ENCODE measurements at places on chromosomes 5 and 9.

DNA sequence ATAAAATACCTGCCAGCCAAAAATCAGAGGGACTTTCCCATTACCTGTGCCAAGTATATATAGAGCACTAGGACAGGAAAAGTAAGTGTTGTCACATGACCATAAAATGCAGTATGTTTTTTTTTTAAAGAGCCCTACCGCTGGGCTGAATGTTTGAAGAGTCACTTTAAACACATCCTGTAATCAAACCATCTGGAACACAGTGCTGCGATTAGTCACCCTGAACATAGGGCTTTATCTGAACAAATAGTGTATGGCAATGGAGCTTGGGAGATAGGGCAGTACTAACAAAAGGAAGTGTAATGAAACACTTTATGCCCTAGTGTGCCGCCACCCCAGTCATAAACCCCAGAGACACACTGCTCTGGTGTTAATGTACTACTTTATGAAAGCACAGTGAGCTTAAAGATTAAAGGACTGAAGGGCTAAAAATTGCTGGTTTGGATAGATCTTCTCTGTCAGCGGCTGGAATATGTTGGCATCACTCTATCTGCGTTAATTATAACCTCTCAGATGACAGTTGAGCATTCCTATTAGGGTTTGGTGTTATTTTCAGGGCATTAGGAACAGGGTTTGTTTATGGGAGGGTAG, 90.4 kb downstream of the ZNF608 start:
- no peak for DNase-seq

- DNase-seq = no peak
Observed at GRCh38 chr5:5140479-5141338, 579 bp downstream of the ADAMTS16 start.

- no peak for DNase-seq
Observed at GRCh38 chr9:23686896-23687295, 139.1 kb downstream of the ELAVL2 start.

- no peak for DNase-seq
Observed at GRCh38 chr5:88669371-88670050, 213.5 kb downstream of the MEF2C start.

DNA sequence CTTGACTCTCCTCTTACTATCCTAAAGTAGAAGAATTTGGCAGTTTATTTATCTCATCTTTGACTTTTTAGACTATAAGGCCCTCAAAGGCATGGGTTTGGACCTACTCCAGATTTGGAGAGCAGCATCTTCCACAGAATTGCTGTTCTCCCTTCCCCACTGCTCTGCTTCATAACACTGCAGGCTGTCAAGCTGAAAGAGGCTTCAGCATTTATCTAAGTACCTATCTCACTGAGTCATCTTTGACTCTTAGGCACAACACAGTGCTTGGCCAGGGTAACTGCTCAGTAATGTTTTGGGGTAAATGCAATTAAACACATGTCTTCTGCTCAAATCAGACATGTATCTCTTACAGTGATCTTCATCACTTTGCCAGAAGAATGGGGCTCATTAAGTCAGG, 60.6 kb downstream of the GRIN3A start:
- no peak for DNase-seq

GRCh38 chr9:126549246-126550006, 64.3 kb upstream of the LMX1B start:
- DNase-seq = no peak

Measured in activated CD8-positive, alpha-beta memory T cell treated with anti-CD3 and anti-CD28 coated beads for 48 hours (primary cell).